ENCODE measurements at places on chromosomes 11 and 22. TPM values are rescaled to one million over a fixed set of nuclear protein-coding genes. Genes with fewer than 3 reads are reported as not detected.

GRCh38 chr11:24238771-24239645 lies 257.8 kb upstream of the LUZP2 start:
- H3K27me3 ChIP-seq = no peaks in the 10 kb centered on the region
- H3K4me3 ChIP-seq = no peak overlapping the region
- no peaks in the 10 kb centered on the region for H3K36me3 ChIP-seq
- peak; percentile 92 for DNase-seq
- H3K4me1 ChIP-seq = peaks cover 10% of the 10 kb centered on the region

- peaks cover 25% of the 10 kb centered on the region for H3K4me1 ChIP-seq
- H3K36me3 ChIP-seq = no peaks in the 10 kb centered on the region
- DNase-seq = peak; percentile 43
- H3K4me3 ChIP-seq = 0 out of 2 replicates have a peak overlapping the region, but pooled peaks have one; percentile 0
These were observed 346.6 kb upstream of the CCDC179 start for GRCh38 chr11:23206741-23207336.

DNA sequence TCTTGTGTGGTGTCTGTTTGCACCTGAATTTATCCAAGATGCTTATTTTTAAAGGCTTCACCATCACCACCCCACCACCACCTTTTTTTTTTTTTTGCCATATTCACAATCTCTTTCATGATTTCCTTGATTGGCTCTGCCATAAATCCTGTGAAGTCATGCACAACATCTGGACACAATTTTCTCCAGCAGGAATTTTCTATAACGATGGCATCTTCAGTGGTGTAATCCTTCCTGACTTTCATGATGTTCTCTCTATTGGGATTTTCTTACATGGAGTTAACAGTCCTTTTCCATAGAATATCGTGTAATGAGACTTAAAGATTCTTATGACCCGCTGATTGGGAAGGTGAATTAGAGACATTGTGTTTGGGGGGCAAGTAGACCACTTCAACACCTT lies 17.8 kb downstream of the ZFP91 start:
- peaks cover 8% of the 10 kb centered on the region for H3K36me3 ChIP-seq
- no peak overlapping the region for H3K27ac ChIP-seq
- peak; percentile 13 for DNase-seq
- no peaks in the 10 kb centered on the region for H3K27me3 ChIP-seq
- no peak overlapping the region for H3K4me3 ChIP-seq
- peaks cover 9% of the 10 kb centered on the region for H3K4me1 ChIP-seq

GRCh38 chr11:818396-819128 lies at the start of gene PNPLA2:
TSS of gene PNPLA2 (plus strand) at chr11:818914. CDS start at chr11:819719, 805 bp downstream.
- H3K36me3 ChIP-seq = no peaks in the 10 kb centered on the region
- peaks cover 18% of the 10 kb centered on the region for H3K4me1 ChIP-seq
- peak; percentile 93 for DNase-seq
- H3K4me3 ChIP-seq = peak within 1 kb of the TSS; percentile 79

DNA sequence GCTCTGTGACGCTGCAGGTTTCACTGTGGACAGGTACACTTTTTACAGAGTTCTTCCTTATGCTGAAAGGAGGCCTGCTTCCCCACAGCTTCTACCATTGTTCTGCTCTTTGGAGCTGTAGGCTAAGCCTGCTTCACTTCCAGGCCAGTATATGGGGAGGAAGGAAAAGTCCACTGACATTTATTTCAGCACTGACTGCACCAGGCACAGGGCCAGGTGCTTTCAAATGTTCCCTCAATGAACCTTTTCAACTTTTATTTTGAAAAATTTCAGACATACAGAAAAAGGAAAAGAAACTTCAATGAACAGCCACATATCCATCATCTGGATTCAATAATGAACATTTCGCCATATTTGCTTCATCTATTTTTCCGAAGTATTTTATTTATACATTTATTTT lies 22.0 kb downstream of the POU2F3 start:
- H3K27me3 ChIP-seq = peaks cover 68% of the 10 kb centered on the region
- no peak for DNase-seq
- H3K4me3 ChIP-seq = no peak overlapping the region
- no peaks in the 10 kb centered on the region for H3K36me3 ChIP-seq
- no peak overlapping the region for H3K27ac ChIP-seq

DNA sequence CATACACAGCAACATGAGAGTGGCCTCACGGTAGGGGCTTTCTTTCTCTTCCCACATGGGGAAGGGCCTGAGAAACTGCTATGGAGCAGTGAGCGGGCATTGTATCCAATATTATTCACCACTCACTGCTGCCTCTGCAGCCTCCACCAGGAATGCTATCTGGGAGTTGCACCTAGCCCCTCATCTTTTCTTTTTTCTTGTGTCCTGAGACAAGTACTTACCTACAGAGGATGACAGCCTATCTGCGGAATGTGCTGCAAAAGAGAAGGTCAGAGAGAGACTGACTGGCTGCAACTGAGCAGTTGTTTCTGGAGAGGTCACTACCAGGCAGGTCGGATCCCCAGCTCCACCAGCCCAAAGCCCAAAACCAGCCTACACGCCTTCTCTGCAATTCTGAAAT lies 52.1 kb upstream of the HTATIP2 start:
- no peak overlapping the region for H3K27ac ChIP-seq
- no peak for DNase-seq
- no peaks in the 10 kb centered on the region for H3K4me1 ChIP-seq
- peaks cover 30% of the 10 kb centered on the region for H3K27me3 ChIP-seq

- H3K27me3 ChIP-seq = no peaks in the 10 kb centered on the region
- no peak for DNase-seq
- H3K36me3 ChIP-seq = no peaks in the 10 kb centered on the region
These were observed 706 bp downstream of the DCPS start for GRCh38 chr11:126304457-126305075.

DNA sequence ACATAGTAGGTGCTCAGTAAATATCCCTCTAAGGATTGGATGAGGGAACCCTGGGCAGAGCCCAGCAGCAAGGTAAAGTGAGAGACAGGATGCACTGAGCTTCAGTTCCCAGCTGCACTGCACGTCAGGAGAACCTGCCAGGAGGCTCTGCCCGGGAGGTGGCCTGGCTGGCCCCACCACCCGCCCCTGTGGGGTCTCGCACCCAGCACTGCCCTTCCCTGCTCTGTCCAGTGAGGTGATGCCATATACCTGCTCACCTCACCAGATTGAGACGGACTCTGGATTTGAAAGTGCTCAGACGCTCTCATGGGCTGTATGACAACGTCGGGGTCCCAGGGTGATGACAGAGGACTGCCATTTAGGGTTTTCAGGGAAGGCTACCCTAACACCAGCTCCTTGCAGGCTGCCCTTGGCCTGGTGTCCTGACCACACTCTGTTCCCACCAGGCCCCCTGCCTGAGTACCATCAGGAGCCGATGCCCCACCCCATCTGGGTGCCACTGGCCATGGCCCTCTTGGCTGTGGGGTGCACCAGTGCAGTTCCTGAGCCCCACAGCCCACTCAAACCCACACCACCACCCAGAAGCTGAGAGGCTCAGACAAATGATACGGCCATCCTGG lies 61.7 kb upstream of the FGF3 start:
- H3K36me3 ChIP-seq = no peaks in the 10 kb centered on the region
- peaks cover 37% of the 10 kb centered on the region for H3K27me3 ChIP-seq
- no peaks in the 10 kb centered on the region for H3K4me1 ChIP-seq
- H3K27ac ChIP-seq = no peak overlapping the region

DNA sequence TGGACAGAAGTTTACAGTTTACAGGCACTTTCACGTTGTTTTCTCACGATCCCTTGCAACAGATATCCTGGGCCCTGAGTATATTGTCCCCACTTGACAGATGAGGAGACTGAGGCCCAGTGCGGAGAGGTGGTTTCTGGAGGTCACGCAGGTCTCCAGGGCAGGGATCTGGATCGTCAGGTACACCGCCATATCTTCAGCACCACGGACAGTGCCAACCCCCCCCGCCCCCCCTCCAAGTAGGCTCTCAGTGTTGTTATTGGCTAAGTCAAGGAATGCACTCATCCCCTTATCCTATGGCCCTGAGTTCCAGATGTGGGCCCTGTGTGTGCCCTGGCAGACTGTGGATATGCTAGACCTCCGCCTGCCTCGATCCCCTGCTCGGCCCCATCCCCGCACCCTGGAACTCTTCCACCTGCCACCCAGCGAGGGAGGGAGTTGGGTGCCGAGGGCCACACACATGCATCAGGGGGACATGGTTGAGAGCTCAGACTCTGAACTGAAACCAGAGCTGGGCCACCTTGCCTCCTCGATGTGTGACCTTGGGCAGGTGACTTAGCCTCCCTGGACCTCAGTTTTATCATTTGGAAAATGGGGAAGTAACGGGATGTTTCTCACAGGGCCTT lies 37.5 kb downstream of the MPPED1 start:
- H3K4me3 ChIP-seq = no peak overlapping the region
- H3K4me1 ChIP-seq = no peaks in the 10 kb centered on the region
- no peak for DNase-seq
- H3K36me3 ChIP-seq = no peaks in the 10 kb centered on the region
- H3K27ac ChIP-seq = no peak overlapping the region

GRCh38 chr11:46333394-46333947 lies 13.8 kb upstream of the DGKZ start:
- no peak overlapping the region for H3K27ac ChIP-seq
- H3K27me3 ChIP-seq = peaks cover 14% of the 10 kb centered on the region
- 0 out of 2 replicates have a peak, but pooled peaks cover 4% of the 10 kb centered on the region for H3K4me1 ChIP-seq

DNA sequence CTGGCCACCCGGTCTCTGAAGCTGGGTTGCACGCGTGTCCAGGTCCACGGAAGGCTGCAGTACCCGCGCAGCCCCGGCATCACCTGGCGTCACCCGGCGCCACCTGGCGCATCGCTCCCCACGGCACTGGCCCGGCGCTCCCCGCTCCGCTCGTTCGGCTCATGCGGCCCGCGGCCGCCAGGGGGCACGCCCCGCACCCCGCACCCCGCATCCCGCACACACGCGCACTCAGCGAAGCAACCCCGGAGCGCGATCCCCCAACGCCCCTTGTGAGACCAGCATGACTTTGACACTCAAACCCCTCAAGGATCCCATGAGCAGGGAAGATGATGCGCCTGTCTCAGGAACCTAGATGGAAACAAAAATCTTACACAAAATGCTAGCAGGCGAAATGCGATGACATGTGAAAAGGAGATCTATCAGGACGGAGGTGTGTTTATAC lies 11.9 kb downstream of the B3GNT6 start:
- DNase-seq = peak; percentile 50
- no peak overlapping the region for H3K27ac ChIP-seq
- no peaks in the 10 kb centered on the region for H3K4me1 ChIP-seq
- no peak overlapping the region for H3K4me3 ChIP-seq
- H3K27me3 ChIP-seq = no peaks in the 10 kb centered on the region

DNA sequence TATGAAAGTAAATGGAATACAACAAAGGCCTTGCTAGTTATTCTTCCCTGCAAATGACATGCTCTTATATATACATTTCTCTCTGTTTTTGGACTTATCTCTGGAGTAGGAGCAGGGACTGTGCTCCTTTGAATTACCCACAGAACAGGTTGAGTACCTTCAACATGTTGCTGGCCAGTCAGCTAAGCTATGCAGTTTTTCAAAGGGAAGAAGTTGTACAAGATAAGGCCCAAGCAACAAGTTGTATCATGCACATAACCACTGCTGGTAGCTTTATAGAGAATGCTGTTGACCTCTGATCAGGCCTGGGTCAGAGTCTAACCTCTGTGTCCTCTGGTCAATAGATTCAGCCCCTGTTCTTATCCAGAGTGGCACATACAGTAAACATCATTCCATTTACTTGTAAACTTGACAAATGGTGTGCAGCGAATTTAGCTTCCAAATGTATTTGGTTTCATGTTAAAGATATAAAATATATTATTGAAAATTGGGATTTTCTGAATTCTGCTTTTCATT lies 99.6 kb downstream of the C11orf87 start:
- no peak overlapping the region for H3K27ac ChIP-seq
- H3K27me3 ChIP-seq = no peaks in the 10 kb centered on the region
- H3K4me1 ChIP-seq = no peaks in the 10 kb centered on the region
- H3K4me3 ChIP-seq = no peak overlapping the region
- DNase-seq = no peak
- H3K36me3 ChIP-seq = no peaks in the 10 kb centered on the region

DNA sequence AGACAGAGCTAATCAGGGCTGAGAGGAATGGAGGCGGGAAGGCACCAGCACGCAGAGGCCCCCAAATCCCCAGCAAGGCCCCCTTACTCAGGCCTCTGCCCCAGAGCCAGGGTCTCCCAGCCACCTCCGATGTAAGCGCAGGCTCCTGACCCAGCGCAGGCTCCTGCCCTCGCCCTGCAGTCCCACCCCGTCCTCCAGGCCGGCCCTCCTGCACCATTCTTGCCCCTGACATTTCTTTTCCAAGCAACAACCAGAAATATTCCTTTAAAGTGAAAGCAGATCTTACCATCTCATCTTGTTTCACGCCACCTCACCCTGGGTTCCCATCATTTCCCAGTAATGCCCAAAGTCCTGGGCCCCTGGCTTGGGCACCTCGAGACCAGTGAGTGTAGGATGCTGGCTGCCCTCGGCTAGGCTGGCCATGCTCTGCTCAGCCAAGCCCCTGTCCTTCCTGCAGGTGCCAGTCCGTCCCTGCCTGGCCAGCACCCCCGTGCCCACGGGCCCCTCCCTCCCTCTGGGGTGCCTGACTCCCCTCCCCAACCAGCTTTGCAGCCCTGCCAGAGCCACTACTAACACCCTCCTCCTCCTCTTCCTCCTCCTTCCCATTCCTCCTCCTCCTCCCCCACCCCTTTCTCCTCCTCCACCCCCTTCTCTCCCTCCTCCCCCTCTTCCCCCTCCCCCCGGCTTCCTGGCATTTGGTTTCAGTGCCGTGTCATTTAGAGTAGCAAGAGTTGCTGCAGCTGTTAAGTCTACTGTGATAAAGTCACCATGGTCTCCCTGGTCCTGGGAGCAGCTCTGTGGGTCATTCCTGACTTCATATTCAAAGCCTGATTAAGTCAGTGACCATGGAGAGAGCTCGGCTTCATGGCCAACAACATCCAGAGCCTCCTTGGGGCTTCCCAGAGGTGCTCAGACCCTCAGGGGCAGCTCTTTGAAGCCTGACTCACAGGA lies 78.7 kb downstream of the PIWIL3 start:
- no peak overlapping the region for H3K4me3 ChIP-seq
- no peaks in the 10 kb centered on the region for H3K36me3 ChIP-seq
- H3K4me1 ChIP-seq = no peaks in the 10 kb centered on the region

DNA sequence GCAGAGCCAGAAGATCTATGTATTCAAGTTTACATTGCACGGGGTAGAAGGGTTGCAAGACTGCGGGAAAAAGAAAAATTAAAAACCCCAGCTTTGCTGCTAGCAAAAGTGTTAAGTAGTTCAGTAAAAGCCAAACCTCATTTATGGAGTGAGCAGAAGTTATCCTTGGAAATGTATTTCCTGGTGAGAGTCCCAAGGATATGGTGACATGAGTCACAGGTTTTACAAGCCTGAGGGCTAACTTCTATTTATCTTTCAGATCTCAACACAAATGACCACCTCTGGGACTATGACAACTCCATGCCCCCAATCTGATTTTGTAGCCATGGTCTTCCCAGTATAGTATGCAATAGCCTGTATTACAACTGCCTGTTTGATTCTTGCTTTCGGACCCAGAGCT lies 26.1 kb downstream of the ABTB2 start:
- no peaks in the 10 kb centered on the region for H3K27me3 ChIP-seq
- H3K4me3 ChIP-seq = no peak overlapping the region
- H3K4me1 ChIP-seq = peaks cover 17% of the 10 kb centered on the region
- DNase-seq = peak; percentile 46
- H3K36me3 ChIP-seq = no peaks in the 10 kb centered on the region
- peak overlapping the region; percentile 40 for H3K27ac ChIP-seq

TRABD gene
- polyA plus RNA-seq = 20.7 TPM

OR8H1 gene
- not detected for polyA plus RNA-seq

RASL10A gene
- 0.13 TPM for polyA plus RNA-seq

CARD18 gene
- polyA plus RNA-seq = not detected

PLET1 gene
- not detected for polyA plus RNA-seq

TRIM51 gene
- polyA plus RNA-seq = not detected

MRGPRX3 gene
- polyA plus RNA-seq = not detected

PATE4 gene
- polyA plus RNA-seq = not detected

POU2AF3 gene
- not detected for polyA plus RNA-seq

CADM1 gene
- 0.83 TPM for polyA plus RNA-seq

TEF gene
- 2.8 TPM for polyA plus RNA-seq

C11orf16 gene
- not detected for polyA plus RNA-seq

LIMK2 gene
- polyA plus RNA-seq = 10.7 TPM

All from GM23248 (cell line).